A549 treated with dexamethasone at 1 μM for 4 hours (cell line): ENCODE measurements at places on chromosomes 13 and 19. TPM values are rescaled to one million over a fixed set of nuclear protein-coding genes. Genes with fewer than 3 reads are reported as not detected.

LRRC4B gene
- 0.33 to 0.63 TPM (median 0.54 TPM) in 5 replicates for total RNA-seq

ATP7B gene
- 1.6 to 3.5 TPM (median 2.9 TPM) in 5 replicates for total RNA-seq

CYP4F8 gene
- not detected in 5 replicates for total RNA-seq

ZNF837 gene
- total RNA-seq: 0.86 to 1.5 TPM (median 1.2 TPM) in 5 replicates

C13orf42 gene
- total RNA-seq: not detected in 5 replicates

PRTN3 gene
- total RNA-seq: 0.17 to 0.66 TPM (median 0.42 TPM) in 5 replicates

PINLYP gene
- 0.12 to 0.39 TPM (median 0.25 TPM) in 3 of 5 replicates, not detected in the others for total RNA-seq

SLC25A41 gene
- total RNA-seq: 0.09 to 0.22 TPM (median 0.14 TPM) in 5 replicates

PROZ gene
- not detected in 5 replicates for total RNA-seq

PPP1R13L gene
- 32.4 to 52.2 TPM (median 43.0 TPM) in 5 replicates for total RNA-seq

KLC3 gene
- 0.62 to 1.3 TPM (median 1.1 TPM) in 5 replicates for total RNA-seq

APLP1 gene
- total RNA-seq: 71.0 to 103 TPM (median 96.5 TPM) in 5 replicates

KLHL1 gene
- total RNA-seq: not detected in 5 replicates

VSTM1 gene
- total RNA-seq: 0.23 to 0.79 TPM (median 0.54 TPM) in 5 replicates

DCAF15 gene
- 16.7 to 20.8 TPM (median 19.9 TPM) in 5 replicates for total RNA-seq

CATSPERD gene
- total RNA-seq: not detected in 5 replicates

SPACA4 gene
- total RNA-seq: 0.08 to 0.11 TPM in 2 of 5 replicates, not detected in the others

C19orf67 gene
- not detected in 5 replicates for total RNA-seq
